ENCODE measurements at places on chromosomes 12 and 14. TPM values are rescaled to one million over a fixed set of nuclear protein-coding genes. Genes with fewer than 3 reads are reported as not detected.

DNA sequence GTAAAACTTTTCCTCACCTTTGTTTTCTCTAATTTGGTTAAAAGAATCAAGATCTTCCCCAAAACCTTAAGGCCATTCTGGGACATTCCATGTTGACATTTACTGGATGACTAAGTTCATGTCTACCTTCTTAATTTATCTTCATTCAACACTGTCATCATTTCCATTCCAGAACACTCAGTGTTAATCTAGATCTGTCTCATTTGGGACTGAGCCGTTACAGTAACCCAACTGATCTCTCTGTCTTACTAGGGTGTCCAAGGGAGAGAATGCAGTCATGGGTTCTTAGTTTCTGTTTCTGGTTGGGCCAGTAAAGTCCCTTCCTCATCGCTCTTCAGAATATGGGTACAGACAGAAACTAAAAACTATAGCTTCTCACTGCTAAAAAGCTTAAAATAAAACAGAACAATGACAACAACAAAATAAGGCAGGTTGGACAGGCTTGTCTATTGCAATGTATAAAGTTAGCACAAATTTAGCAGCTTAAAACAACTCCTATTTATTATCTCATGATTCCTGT lies 144.8 kb downstream of the ASCL1 start:
- DNase-seq, result no peak

GRCh38 chr14:38883127-38883526 lies 219.9 kb downstream of the SEC23A start:
- no peak for DNase-seq

GRCh38 chr12:38934686-38935085 lies 29.3 kb upstream of the CPNE8 start:
- DNase-seq, result no peak

DNA sequence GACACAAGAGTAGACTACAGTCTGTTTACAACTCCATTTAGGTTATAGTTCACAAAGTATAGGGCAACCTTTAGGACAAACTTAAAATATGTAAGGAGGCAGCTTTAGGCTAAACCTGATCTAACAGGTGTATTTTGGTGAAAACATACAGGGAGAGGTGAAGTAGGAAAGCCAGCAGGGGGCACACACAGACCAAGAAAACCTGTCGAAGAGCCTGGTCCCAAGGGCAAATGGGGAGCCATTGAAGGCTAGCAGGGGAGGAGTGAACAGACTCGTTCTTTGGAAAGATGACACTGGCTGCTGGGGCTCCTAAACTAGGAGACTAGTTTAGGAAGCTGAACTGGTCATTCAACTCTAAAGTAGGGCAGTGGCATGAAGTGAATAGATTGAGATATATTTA lies 138.8 kb upstream of the WSCD2 start:
- no peak for DNase-seq

GRCh38 chr12:92860521-92860920 lies 68.6 kb downstream of the EEA1 start:
- no peak for DNase-seq

- peak; percentile 41 for DNase-seq
Measured at GRCh38 chr12:65074932-65075331, 46.2 kb downstream of the WIF1 start.

DNA sequence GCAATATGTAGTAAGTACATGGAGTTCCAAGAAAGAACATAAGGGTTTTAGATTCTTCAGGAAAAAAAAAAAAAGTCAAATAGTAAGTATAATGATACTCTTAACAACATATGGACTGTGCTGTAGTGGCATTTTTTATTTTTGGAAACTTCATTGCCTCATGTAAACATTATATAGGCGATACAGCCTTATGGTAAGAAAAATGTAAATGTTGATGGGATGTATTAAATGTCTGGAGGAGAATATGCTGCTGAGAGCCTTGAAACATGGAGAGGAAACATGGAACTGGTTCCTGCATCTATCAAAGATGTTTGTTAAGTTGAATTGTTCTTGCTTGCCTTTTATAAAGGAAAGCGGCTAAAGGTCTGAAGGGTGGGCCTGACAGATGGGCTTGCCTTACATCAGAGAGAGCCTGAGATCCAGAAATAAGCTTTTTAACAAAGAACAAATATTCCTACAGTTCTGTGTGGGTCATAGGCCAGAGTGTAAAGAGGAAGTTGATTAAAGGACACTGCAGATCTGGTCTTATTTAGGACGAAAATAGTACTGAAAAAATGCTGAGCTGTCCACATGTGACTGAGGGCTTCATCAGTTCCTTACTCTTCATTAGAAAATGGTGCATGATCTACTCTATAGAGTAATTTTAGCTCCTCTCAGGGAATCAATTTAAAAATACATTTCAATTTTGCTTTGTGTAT lies 448.1 kb upstream of the DCN start:
- no peak for DNase-seq

- DNase-seq, result no peak
Measured at GRCh38 chr14:97074856-97075255, 277.7 kb downstream of the VRK1 start.

- DNase-seq, result no peak
Measured at GRCh38 chr14:70527501-70528105, 7.2 kb downstream of the ADAM20 start.

GRCh38 chr12:20486233-20486632 lies 117.9 kb downstream of the PDE3A start:
- no peak for DNase-seq

TAS2R20 gene
- 0.47 TPM for polyA plus RNA-seq

CCNB1IP1 gene
- polyA plus RNA-seq, result 58.2 TPM

DCAF4 gene
- 11.0 TPM for polyA plus RNA-seq

CCDC175 gene
- not detected for polyA plus RNA-seq

GPR65 gene
- polyA plus RNA-seq, result 0.62 TPM
